Vagina (tissue), 2 donors: ENCODE measurements at places on chromosomes 4 and X.

DNA sequence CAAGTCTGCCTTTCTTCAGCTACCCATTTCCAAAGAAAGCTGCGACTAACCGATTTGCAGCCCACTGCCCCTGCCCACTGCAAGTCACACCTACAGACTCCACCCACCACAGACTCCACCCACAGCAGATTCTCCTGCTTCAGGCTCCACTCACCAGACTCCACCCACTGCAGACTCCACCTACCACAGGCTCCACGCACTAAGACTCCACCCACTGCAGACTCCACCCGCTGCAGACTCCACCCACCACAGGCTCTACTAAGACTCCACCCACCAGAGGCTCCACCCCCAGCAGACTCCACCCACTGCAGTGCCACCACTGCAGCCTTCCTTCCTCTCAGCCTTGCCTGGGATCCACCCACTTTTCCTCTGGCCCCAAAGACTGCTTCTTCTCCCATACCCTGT, 41.3 kb downstream of the ABLIM2 start:
- no peak for DNase-seq

- no peak for DNase-seq
Measured at GRCh38 chrX:34642849-34643248, 14.2 kb downstream of the TMEM47 start.

- no peak for DNase-seq
Measured at GRCh38 chr4:82261084-82261483, 112.7 kb downstream of the HNRNPD start.

- DNase-seq = no peak
Measured at GRCh38 chr4:911871-912490, 20.1 kb downstream of the GAK start.

- no peak for DNase-seq
Measured at GRCh38 chr4:141810712-141811375, 174.5 kb downstream of the IL15 start.

DNA sequence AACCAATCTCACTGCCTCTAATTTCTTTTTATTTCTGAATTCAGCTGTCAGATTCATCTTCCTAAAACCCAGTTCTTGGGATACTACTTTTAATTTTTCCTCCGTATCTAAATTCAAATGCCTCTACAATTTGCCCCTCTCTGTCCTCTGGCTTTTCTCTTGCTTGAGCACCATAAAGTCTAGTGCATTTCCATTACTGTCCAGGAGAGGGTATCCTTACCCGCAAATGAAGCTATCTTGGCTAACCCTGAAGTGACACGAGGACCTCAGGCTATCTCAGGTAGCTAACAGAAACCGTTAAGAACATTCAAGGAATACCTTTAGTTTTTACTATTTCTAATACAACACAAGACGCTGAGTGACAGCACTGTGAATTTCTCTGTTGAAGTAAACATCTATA, 49.4 kb upstream of the PRR32 start:
- DNase-seq = no peak

DNA sequence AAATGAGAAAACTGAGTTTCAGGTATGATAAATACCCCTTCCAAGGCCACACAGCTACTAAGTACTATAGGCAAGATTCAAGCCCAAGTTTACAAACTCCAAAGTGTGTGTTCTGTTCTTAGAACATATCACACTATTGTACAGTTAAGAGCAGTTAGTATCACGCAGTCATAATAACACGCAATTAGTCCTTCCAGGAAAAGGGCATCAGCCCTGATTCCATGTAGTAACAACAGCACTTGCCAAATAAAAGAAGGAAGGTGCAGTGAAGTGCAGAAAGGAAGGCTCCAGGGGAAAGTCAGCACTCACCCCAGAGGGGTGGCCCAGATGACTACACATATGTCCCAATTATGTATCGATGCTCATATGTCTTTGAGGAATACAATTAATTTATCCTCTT, 4.4 kb downstream of the TASL start:
- no peak for DNase-seq

DNA sequence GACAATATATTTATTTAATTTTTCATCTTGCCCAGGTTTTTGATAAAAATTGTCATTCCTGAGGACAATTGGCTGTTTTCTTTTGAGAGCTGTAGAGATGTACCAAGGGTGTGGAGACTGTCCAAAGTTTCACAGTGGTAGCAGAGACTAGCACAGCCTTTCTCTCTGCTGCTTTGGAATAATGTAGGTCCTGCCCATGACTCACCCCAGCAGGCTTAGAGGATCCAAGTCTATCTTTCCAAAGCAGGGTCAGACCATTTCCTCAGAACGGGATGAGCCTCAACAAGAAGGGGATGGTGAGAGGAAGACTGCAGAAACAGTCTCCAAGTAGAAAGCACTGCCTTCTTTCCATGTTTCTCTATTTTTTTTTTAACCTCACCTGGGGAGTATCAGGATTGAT, 131.5 kb upstream of the RPL34 start:
- no peak for DNase-seq
